ENCODE measurements at places on chromosomes 5 and 9.

DNA sequence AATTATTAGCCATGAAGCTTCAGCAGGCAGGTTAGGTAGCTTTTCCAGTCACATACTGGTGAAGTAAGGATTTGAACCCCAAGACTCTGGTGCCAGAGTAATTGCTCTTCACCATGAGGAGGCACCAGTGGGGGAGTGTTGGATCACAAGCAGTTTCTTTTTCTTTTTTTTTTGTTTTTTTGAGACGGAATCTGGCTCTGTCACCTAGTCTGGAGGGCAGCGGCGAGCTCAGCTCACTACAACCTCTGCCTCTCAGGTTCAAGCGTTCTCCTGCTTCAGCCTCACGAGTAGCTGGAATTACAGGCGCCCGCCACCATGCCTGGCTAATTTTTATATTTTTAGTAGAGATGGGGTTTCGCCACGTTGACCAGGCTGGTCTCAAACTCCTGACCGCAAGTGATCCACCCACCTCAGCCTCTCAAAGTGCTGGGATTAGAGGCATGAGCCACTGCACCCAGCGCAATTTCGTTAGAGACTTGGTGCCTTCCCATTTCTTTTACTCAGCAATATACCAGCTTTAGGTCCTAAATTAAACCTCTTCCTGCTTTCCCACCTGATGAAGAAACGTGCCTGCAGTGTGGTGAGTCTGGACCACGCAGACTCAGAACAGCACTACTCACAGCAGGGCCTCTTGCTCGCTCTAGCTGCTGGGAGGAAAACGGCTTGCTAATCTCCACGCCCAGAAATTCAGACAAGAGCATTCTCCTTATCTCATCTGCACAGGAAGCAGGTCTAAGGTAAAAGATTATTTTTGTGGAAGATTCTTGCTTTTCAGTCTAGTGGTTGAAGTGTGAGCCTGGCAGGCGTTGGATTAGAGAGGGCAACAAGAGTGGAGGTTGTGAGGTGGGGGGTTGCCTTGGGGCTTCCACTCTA lies at the start of gene S100Z:
TSS of gene S100Z (plus strand) at position 596 of the 873 bp plus-strand sequence. CDS start 25,346 bp downstream, outside the sequence.
- DNase-seq: peak; percentile 48

DNA sequence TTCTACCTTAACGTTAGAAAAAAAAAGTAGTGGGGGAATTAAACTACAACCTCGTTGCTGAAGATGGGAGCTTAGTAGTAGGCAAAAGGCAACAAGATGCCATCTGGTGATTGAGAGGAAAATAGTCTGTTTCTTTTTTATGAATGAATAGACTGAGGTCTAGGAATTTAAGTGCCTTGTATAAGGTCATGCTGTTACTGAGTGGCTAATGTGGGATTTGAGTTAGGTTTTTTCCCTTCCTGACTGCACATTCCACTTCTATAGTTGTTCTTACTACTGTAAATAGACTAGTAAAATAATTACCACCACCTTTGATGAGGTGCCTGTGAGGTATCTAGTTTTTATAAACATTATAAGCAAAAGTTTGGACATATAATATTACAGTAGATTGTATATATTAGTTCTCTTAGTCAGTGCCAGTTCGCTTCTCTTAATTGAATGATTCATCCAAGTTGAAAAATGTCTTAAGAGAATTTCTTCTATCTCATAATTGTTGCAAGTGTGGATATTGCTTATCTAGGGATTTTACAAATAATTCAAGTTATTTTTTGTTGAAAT lies 19.1 kb downstream of the FSD1L start:
- no peak for DNase-seq

DNA sequence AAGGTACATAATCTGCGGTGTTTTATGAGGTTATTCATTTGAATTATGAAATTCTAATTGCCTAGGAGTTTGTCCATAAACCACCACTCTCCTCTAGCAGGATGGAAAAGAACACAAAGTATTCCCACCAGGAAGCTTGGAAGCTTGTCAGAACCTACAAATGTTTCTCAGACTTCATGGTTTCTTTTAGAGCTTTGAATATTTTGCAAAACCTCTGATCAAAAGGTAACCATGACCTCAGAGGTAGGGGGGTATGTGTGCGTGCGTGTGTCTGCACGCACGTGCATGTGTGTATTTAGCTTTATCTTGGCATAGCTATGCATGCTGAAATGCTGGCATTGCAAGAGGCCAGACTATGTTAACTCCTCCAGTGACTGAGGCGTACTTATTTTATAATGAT lies 847.0 kb downstream of the TLE1 start:
- DNase-seq: no peak

- no peak for DNase-seq
These were observed 169.2 kb downstream of the AUH start for GRCh38 chr9:91192381-91193086.

- no peak for DNase-seq
These were observed 70.3 kb downstream of the PAPPA start for GRCh38 chr9:116223926-116224325.

GRCh38 chr9:110615498-110615897 lies 36.0 kb upstream of the SVEP1 start:
- DNase-seq: no peak

GRCh38 chr5:1510151-1510561 lies 13.6 kb downstream of the LPCAT1 start:
- no peak for DNase-seq

DNA sequence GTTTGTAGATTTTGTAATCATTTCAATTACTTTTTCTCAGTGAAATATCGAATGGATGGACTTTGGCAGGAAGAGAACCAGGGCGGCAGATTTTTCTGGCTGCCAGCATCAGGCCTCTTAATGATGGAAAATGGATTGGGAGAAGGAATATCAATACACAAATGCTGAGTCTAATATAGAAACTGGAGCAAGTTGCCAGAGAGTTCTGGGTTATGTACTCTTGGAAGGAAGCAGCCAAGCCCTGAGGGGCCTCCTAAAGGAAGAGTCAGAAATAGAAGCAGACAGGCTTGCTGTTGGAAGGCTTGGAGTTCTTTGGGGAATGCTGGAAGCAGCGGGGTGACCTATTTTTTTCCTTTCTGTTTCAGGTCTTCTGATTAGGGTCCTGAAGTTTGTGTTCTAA lies 428.6 kb downstream of the DMAC1 start:
- no peak for DNase-seq

- no peak for DNase-seq
These were observed 111.6 kb upstream of the IQGAP2 start for GRCh38 chr5:76291305-76292077.

DNA sequence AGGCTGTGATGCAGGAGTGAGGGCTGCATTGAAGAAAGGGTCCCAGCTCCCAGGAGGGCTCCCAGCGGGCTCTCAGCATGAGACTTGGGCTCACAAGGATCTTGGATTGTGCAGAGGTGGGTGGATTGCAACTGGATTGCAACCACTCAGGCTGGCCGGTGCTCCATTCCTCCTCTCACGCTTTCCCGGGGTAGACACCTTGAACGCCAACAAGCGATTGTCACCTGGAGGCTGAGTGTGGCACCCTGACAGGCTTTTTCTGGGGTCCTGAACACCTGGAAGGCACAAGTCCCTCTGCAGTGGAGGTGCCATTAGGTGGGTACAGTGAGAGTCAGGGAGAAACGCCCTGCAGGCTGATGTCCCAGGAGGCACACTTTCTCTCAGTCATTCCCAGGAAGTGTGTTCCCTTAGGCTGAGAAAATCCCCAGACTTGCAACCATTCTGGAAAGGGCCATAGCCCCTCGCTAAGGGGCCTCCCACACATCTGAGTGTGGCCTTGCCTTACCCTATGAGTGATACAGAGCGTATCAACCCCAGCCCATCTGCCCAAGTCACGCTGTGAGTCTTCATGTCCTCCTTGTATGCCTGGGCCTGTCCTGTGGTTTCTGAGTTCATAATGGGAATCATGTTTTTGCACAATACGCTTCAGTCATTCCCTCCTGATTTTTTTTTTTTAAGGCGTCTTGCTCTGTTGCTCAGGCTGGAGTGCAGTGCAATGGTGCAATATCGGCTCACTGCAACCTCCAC lies 488.1 kb downstream of the IRX1 start:
- no peak for DNase-seq

DNA sequence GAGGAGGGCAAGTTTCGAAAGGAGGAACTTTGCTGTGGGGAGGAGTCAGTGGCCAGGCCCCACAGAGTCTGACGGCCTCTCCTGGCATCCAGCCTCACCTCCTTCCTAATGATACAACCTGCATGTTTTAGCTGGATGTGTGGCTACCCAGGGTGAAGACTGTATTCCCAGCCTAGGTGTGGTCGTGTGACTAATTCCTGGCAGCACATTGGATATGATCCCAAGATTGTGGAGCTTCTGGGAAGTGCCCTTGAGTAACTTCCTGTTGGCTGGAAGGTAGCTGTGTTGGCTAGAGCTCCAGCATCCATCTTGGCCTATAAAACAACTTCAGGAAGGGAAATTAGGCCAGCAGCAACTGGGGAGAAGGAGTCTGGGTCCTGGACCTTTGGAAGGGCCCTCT lies 19.0 kb upstream of the LPCAT1 start:
- DNase-seq: no peak

- no peak for DNase-seq
These were observed 1.6 kb downstream of the KLHL3 start for GRCh38 chr5:137734331-137734730.

DNA sequence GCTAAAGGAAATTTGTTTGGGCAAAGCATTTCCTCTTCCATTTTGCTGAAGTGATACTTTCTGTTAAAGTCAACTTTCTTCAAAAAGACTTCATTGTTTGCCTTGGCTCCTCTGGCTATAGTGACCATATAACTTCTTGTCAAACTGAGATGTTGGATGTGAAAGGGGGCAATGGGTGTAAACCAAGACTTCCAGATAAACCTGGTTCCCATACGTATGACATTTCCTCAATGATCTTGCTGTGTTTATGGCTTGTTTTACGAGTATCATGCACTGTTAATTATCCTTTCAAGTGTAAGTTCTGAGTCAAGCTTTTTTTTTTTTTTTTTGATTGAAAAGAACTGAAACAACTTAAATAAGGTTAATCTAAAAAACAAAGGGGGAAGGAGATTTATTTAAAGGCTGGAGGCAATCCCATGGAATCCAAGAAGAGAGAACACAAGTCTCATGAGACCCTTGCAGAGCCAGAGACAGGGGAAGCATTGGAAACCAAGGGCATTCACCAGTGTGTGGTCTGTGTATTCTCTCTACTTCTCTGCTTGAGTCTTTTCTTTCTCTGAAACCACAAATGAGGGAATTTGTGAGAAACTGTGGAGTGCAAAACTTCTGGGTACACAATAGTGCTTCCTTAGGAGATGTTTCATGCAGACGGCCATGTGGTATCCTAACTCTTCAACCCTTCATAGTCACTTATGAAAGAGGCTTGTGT lies 335.3 kb downstream of the RAB3C start:
- no peak for DNase-seq

GRCh38 chr9:87687207-87687606 lies 38.7 kb upstream of the CTSL start:
- DNase-seq: no peak

DNA sequence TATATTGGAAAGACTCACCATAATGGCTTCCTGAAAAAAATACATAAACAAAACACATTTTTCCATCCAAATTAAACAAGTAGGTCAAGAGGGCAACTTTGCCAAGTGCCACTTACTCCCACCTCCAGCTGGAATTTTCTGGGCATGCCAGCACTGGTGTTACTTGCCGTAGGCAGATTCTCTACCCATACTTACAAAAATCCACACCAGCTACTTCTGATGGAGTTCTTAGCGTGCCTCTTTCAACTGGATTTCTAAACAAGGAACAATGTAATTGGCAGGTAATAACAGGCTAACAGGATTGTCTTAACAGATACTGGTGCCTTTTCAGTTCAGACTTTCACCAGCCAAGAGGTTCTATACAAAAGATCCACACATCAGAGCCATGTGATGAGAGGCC lies 301.4 kb downstream of the MLLT3 start:
- DNase-seq: no peak

DNA sequence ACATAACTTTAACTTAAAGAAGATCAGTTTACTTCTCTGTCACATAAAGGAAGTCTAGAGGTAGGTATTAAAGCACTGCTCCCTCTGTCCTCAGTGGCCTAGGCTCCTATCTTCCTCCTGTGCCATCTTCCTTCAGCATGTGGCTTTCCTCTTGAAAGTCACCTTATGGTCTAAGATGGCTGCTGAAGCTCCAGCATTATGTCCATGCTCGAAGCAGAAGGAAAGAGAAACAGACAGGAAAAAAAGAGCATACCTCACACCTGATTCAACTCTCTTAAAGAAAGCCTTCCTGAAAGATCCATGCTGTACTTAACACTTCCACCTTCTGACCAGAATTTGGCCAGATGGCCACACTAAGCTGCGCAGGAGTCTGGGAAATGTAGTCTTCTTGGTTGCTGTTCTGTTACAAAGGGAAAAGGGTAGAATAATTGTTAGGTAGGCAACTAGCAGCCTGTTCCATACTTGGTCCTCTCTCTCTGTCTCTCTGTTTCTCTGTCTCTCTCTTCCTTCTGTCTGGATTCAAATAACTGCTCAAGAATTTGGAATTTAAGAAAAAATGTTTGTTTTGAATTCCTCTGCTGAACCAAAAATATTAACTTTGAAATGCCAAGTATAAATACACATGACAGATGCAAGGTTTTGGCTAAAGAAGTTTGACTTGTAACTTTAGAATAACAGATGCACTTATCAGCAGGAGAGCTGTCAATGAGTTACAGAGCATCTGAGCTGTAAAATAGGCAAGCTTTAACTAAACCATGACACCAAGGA lies 16.0 kb downstream of the TMEM174 start:
- DNase-seq: no peak

DNA sequence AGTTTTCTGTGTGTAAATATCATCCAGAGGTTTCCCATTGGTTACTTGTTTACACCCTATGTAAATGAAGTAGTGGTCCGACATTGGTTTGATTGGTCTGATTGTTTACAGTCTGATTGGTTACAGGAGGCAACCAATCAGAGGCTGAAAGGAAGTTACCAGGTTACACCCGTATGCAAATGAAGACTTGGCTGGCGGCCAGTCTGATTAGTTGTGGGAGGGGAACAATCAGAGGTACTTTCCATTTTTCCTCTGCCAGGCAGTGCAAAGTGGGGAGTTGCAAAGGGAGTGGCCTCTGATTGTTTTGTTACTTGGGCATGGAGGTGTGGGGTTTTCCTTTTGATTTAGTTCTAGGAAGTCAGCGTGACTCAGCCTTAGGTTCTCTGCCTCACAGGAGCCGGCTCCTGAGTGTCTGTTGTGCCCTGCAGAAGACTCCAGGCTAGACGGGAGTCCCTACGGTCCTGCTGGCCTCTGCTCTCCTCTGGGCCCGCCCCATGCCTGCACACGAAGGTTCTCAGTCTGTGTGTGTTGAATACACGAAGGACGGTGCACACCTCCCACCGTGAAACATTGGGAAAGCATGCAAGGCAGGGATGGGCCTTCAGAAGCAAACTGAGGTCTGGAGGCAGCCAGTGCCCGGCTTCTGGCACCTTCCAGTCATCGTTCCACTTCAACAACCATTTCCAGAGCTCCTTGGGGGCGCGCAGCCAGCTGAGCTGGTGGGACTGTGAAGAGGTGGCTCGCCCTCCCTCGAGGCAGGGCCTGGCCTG lies 42.9 kb downstream of the OLFM1 start:
- peak; percentile 32 for DNase-seq

- DNase-seq: no peak
These were observed 602.7 kb upstream of the ZNF608 start for GRCh38 chr5:125348936-125349831.

All from stimulated activated CD4-positive, alpha-beta T cell treated with anti-CD3 and anti-CD28 coated beads, Interleukin-2, amount 100 ng/mL, for 24 hours (primary cell).